Transverse colon (tissue), 4 donors: ENCODE measurements at places on chromosomes 7 and 10. TPM values are rescaled to one million over a fixed set of nuclear protein-coding genes. Genes with fewer than 3 reads are reported as not detected.

PARP12 gene
- total RNA-seq: 86.6 TPM

CAMK2B gene
- 2.8 TPM for total RNA-seq

AP4M1 gene
- 86.0 TPM for total RNA-seq

DNA sequence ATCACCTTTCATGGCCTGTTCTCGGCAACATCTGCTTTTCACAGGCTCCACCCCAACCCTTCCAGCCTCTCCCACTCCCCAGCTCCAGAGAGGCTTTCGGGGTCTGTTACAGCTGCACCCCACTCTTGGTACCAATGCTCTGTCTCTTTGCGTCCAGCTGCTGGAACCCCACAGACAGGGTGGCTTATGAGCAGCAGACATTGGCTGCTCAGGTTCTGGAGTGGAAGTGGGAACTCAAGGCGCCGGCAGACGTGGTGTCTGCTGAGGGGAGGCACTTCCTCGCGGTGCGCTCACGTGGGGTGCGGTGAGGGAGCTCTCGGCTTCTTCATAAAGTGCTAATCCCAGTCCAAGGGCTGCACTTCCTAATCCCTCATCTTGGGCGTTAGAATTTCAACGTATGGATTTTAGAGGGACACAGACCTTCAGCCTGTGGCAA, 185.7 kb downstream of the ELFN1 start:
- no peaks in the 10 kb centered on the region for H3K4me1 ChIP-seq
- DNase-seq: no peak
- H3K36me3 ChIP-seq: no peaks in the 10 kb centered on the region
- H3K27me3 ChIP-seq: no peaks in the 10 kb centered on the region

- peak; percentile 25 for DNase-seq
- no peak overlapping the region for H3K4me3 ChIP-seq
- H3K27me3 ChIP-seq: peaks cover 8% of the 10 kb centered on the region
Observed at GRCh38 chr7:131945957-131946544, 389.6 kb upstream of the PODXL start.

GRCh38 chr7:87154166-87154565, 1.9 kb downstream of the DMTF1 start:
- H3K27me3 ChIP-seq: no peaks in the 10 kb centered on the region
- peak overlapping the region; percentile 97 for H3K27ac ChIP-seq

DNAJB9 gene
- total RNA-seq: 28.3 TPM

BCAP29 gene
- total RNA-seq: 96.5 TPM
